ENCODE measurements at places on chromosomes 12 and 14. TPM values are rescaled to one million over a fixed set of nuclear protein-coding genes. Genes with fewer than 3 reads are reported as not detected.

DNA sequence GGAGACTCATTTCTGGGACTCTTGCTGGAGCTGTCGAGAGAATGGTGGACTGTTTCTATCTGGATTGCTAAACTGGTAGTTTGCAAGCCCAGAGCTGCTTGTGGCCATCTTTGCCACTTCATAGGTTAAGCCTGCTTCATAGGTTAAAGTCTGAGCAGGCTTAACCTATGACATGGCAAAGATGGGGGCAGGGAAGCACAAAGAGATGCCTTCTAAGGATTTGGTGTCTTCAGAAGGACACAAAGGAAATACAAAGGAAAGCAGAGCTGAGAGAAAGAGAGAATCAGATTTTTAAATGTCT is 78.4 kb upstream of the MAX start:
- no peaks in the 10 kb centered on the region for H3K36me3 ChIP-seq
- H3K4me1 ChIP-seq: peaks cover 5% of the 10 kb centered on the region
- no peak overlapping the region for H3K4me3 ChIP-seq
- H3K27me3 ChIP-seq: peaks cover 3% of the 10 kb centered on the region

DNA sequence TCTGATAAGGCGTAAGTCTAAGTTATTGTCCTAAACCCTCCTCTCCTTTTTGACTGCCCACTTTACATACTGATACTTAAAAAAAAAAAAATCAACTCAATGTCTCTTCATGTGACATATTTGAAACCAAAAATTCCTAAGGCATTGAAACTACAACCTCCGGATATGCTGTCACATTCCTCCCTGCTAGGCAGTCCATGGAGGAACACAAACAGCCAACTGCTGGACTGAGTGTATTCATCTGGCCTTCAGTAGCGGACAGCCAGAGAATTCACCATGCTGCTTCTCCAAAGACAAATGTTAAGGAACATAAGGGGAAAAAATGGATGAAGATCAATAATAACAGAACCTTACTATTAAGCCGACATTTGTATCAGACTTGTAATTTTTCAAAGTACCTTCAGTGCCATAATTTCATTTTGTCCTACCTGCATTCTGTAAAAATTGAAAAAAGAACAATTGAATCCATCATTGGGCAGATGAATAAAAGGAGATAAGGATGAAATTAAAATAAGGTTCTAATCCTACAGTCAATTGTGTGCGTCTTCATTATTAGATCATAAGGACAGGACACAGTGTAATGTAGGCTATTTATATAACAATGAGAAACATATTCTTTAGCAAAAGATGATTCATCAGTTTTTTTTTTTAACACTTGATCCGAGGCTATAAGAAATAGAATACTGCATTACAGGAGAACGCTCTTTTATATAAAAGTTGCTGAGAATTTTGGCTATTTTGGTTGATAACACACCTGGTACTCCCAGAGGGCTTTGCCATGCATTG is 12.2 kb downstream of the RERG start:
- H3K4me3 ChIP-seq: no peak overlapping the region
- peak overlapping the region; percentile 42 for H3K27ac ChIP-seq
- H3K27me3 ChIP-seq: no peaks in the 10 kb centered on the region
- no peaks in the 10 kb centered on the region for H3K4me1 ChIP-seq
- H3K36me3 ChIP-seq: no peaks in the 10 kb centered on the region

- no peak overlapping the region for H3K27ac ChIP-seq
- no peak for DNase-seq
- H3K4me3 ChIP-seq: no peak overlapping the region
Measured at GRCh38 chr14:35277179-35277578, 15.0 kb upstream of the PSMA6 start.

DNA sequence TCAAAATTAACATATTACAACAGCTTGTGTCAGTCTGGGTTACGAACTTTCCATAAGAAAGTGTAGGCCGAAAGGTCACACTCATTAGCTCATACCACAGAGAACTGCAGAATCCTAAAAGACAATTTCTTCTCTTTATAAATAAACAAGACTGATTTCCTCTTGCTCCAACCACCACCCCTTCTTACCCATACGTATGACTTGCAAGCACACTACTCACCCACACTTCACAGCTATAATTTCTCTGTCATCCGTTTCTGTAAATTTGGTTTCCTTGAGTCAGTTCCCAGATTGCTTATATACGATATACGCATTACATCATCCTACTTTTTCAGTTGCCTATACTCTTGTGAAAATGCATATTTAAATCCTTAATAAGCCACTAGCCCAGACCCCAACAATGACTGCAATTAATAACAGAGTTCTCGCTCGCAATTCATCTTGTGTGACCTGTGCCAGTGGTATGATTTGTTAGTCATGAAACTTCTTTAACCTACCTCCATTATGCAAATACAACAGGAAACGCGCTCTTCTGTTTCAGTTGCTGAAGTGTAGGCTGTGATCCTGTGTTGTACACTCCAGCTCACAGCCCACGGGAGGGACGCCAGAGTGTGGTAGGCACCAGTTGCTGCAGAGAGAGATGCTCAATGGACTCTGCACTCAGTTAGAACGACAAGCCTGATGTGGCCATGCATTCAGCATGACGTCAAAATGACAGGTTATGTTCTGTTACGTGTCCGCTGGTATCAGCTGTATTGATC is 417.6 kb downstream of the PDZRN4 start:
- no peak for DNase-seq
- peaks cover 2% of the 10 kb centered on the region for H3K4me1 ChIP-seq
- H3K36me3 ChIP-seq: no peaks in the 10 kb centered on the region

GRCh38 chr14:67285876-67286452 is 44.7 kb downstream of the PALS1 start:
- H3K27ac ChIP-seq: no peak overlapping the region
- no peaks in the 10 kb centered on the region for H3K27me3 ChIP-seq
- peak; percentile 63 for DNase-seq
- no peaks in the 10 kb centered on the region for H3K36me3 ChIP-seq
- H3K4me3 ChIP-seq: no peak overlapping the region
- H3K4me1 ChIP-seq: no peaks in the 10 kb centered on the region

DNA sequence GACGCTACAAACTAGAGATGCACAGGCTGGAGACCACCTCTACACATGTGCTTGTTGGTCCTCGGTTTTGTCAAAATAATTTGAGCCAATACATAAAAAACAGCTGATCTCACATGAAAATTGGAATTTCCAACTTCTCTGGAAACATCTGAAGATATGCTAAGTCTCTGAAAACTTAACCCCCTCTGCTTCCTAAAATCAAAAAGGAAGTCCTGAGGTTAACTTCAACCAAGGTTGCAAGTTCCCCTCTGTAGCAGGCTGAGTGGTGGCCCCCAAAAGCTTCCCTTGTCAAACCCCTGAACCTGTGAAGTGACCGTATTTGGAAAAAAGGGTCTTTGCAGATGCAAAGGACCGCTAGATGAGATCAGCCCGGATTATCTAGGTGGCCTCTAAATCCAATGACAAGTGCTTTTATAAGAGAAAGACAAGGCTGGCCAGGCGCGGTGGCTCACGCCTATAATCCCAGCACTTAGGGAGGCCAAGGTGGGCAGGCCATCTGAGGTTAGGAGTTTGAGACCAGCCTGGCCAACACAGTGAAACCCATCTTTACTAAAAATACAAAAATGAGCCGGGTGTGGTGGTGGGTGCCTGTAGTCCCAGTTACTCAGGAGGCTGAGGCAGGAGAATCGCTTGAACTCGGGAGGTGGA is 32.0 kb upstream of the VPS37B start:
- H3K36me3 ChIP-seq: no peaks in the 10 kb centered on the region
- no peak for DNase-seq
- peaks cover 35% of the 10 kb centered on the region for H3K4me1 ChIP-seq
- no peak overlapping the region for H3K4me3 ChIP-seq
- H3K27me3 ChIP-seq: no peaks in the 10 kb centered on the region
- peak overlapping the region; percentile 70 for H3K27ac ChIP-seq

DNA sequence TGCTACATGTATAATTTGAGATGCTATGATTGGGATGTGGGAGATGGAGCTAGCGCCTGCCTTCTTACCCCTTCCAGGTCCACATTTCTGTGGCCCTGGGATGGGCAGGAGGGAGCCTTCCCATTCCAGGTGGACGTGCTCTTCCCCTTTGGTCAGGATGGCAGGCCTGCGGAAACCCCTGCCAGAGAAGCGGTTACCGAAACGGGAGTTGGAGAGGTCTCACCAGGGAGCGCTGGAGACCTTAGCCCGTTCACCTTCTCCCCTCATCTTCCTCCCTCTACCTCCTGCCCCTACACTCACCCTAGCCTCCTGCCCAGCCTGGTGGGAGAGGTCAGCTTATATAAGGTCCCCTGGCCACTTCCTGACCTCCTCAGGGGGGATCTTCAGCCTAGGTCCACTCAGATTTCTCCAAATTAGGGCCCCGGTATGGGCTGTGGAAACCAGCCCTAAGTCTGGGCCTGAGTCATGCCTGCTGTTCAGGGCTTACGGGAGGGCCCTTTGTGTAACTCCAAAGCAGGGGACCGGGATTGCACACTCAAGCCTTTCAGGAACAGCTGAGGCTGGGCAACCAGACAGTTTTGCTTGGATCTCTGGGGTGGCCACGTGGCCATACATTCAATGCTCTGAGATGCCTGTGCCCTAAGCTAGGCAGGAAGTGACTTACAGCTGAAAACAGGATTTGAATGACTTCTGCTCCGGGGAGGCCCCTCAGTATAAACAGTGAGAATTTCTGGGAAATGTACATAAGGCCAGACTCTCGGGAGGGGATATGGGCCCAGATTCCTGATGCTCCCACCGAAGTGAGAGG is 10.2 kb upstream of the MEG3 start:
- H3K4me1 ChIP-seq: peaks cover 51% of the 10 kb centered on the region
- H3K4me3 ChIP-seq: no peak overlapping the region
- H3K27ac ChIP-seq: peak overlapping the region; percentile 69
- H3K36me3 ChIP-seq: no peaks in the 10 kb centered on the region
- peak; percentile 69 for DNase-seq

- H3K4me1 ChIP-seq: no peaks in the 10 kb centered on the region
- no peaks in the 10 kb centered on the region for H3K27me3 ChIP-seq
- no peak overlapping the region for H3K27ac ChIP-seq
- no peak overlapping the region for H3K4me3 ChIP-seq
- H3K36me3 ChIP-seq: no peaks in the 10 kb centered on the region
Measured at GRCh38 chr12:45212064-45212463, 3.8 kb upstream of the ANO6 start.

DNA sequence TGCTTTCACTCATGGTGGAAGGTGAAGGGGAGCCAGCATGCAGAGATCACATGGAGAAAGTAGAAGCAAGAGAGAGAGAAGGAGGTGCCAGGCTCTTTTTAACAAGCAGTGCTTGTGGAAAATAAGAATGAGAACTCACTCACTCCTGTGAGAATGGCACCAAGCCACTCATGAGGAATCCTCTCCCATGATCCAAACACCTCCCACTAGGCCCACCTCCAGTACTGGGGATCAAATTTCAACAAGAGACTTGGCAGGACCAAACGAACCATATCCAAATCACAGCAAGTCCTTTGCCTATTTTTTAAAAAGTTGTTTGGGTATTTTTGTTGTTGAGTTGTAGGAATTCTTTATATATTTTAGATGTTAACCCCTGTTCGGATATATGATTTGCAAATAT is 245.9 kb upstream of the ARID2 start:
- H3K4me3 ChIP-seq: no peak overlapping the region
- peak; percentile 63 for DNase-seq
- H3K27ac ChIP-seq: no peak overlapping the region

- peaks cover 3% of the 10 kb centered on the region for H3K27me3 ChIP-seq
- no peak overlapping the region for H3K4me3 ChIP-seq
- H3K36me3 ChIP-seq: no peaks in the 10 kb centered on the region
- no peak for DNase-seq
- H3K4me1 ChIP-seq: no peaks in the 10 kb centered on the region
Measured at GRCh38 chr14:22739423-22739822, 27.1 kb upstream of the OXA1L start.

DNA sequence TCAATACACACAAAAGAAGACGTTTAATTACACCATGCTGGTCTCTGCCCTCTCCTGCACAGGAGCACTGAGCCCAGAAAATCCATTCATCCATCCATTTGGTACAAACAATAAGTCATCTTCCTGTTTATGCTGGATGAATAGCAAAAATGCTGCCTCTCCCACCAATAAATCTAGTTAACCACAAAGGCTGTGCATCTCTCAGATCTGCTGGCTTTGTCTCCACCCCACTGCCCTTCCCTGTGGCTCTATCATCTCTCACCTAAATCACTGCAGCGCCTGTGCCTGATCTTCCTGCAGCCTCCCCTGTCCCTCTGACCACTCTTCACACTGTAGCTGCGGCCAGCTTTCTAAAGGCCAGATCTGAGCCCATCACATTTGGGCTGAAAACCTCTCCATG is 72.9 kb upstream of the DDX11 start:
- no peaks in the 10 kb centered on the region for H3K36me3 ChIP-seq
- peaks cover 18% of the 10 kb centered on the region for H3K4me1 ChIP-seq
- no peak for DNase-seq
- peaks cover 2% of the 10 kb centered on the region for H3K27me3 ChIP-seq

GRCh38 chr14:24409192-24409591 is 10.4 kb downstream of the NYNRIN start:
- no peak overlapping the region for H3K27ac ChIP-seq
- peaks cover 61% of the 10 kb centered on the region for H3K36me3 ChIP-seq
- DNase-seq: no peak
- H3K4me3 ChIP-seq: no peak overlapping the region
- H3K4me1 ChIP-seq: peaks cover 22% of the 10 kb centered on the region

- peak overlapping the region; percentile 82 for H3K27ac ChIP-seq
- no peak overlapping the region for H3K4me3 ChIP-seq
- H3K36me3 ChIP-seq: no peaks in the 10 kb centered on the region
- H3K4me1 ChIP-seq: peaks cover 5% of the 10 kb centered on the region
- DNase-seq: peak; percentile 77
- no peaks in the 10 kb centered on the region for H3K27me3 ChIP-seq
Measured at GRCh38 chr14:24774187-24774915, 140.4 kb upstream of the GZMB start.

DNA sequence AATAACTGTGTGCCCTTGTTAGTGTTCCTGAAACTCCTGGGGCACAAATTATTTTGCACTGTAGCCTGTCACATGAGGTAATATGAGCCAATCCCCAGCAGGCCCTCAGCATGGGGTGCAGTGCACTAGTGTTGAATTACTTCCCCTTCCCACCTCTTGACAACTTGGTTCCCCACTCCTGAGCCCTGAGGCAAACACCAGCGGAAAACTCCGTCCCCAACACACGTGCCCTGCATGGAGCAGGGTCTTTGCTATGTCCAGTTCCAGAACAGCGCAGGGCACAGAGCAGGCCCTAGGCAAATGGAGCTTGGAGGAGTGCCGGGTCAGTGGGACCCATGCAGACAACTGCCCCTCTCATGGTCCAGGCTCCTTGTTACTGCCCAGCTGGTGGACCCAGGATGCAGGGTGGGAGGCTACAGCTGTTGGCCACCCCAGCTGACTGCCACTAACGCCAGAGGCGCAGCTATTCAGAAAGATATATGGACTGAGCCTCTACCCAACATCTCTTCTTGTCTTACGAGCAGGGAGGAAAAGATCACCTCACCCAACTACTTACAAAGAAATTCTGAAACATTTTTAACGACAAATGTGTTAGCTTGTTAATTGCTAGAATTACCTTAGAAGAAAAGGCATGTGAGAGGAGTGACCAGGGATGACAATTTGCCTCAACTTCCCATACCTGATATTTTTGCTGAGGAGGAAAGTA is 71.6 kb downstream of the NT5DC3 start:
- peaks cover 5% of the 10 kb centered on the region for H3K36me3 ChIP-seq
- peak; percentile 5 for DNase-seq
- H3K4me1 ChIP-seq: peaks cover 14% of the 10 kb centered on the region
- H3K27ac ChIP-seq: no peak overlapping the region
- H3K4me3 ChIP-seq: no peak overlapping the region

The AICDA gene
- total RNA-seq: 0.40 TPM

The NXPH4 gene
- total RNA-seq: 1.2 TPM

The PLCZ1 gene
- total RNA-seq: not detected

The KLRG1 gene
- total RNA-seq: 2.7 TPM

The BMP4 gene
- total RNA-seq: 16.4 TPM

The CLEC1B gene
- 0.13 TPM for total RNA-seq

The LIN7A gene
- 3.1 TPM for total RNA-seq

The SPPL3 gene
- 10.2 TPM for total RNA-seq

The VWF gene
- 47.8 TPM for total RNA-seq

The SIX1 gene
- 46.2 TPM for total RNA-seq
